Kidney glomerular epithelial cell (primary cell): ENCODE measurements at places on chromosomes 1 and 21.

DNA sequence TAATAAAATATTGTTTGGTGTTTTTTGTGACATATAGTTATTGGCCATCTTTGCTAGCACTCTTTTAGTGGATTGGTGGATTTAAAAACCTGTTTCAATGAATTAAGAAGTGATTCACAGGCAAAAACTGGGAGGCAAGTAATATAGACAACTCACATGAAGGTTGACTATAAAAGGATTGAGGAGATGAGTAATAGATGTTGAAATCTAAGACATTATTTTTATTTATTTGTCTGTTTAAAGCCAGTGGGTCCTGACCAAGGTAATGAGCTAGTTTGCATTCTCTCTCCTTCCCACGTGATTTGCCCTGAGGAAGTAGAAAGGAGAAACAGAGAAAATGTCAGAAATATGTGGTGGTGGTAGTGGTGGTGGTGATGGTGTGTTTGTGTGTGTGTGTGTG lies 351.5 kb upstream of the ZP4 start:
- no peak for DNase-seq

- DNase-seq, result no peak
Observed at GRCh38 chr1:221175249-221175648, 296.0 kb downstream of the HLX start.

DNA sequence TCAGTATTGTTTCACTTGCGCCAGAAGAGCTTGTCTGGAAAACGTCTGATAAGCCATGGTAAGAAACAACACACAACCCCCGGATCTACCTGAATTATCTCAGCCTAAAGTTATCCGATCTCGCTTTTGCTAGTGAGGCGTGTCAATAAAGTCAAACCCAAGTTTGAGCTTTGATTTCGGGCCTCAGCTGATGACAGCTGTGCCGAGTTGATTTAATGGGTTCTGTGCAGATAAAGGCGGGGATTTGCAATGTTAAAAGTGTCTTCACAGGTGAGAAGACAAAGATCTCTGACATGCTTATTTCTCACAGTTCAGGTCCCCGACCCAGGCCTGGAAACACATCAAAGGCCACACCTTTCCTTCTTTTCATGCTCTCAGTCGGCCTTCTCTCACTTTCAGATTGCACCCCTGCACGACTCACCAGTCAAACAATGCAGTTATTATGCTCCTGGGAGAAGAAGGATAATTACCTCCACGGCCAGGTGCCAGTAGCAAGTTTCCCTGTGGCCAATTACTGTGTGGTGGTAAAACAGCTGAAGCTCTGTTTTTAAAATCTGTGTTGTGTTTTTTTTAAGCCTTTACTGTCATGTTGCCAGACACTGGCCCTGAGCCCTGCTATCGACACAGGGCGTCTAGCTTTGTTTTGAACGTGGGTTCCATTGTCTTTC lies 245.3 kb upstream of the RUNX1 start:
- DNase-seq, result peak; percentile 11

DNA sequence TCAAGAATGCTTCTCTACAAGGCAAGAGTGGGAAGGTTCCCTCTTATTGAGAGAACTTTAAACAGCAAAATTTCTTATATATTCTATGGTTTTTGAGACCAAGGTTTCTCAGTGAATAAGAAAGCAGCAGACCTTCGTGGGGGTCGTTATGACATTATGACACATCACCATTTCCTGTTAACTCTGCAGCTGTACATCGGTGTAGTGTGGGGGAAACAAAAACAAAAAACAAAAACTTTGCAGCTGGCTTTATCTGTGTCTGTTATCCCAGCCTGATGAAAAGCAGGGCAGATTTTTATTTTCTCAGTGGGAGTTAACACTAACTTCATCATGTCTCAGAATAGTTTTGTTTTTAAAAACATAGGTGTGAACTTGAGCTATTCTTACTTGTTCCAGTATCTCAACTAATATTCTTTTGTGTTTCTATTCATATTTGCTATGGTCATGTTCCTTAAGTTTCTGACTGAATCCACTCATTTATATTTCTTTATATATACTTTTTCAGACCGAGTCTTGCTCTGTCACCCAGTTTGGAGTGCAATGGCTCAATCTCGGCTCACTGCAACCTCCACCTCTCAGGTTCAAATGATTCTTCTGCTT lies 2.1 kb downstream of the SDE2 start:
- DNase-seq, result no peak
